ENCODE measurements at places on chromosomes 11 and 22.

GRCh38 chr11:101516546-101516945 lies 67.3 kb downstream of the TRPC6 start:
- DNase-seq: no peak

DNA sequence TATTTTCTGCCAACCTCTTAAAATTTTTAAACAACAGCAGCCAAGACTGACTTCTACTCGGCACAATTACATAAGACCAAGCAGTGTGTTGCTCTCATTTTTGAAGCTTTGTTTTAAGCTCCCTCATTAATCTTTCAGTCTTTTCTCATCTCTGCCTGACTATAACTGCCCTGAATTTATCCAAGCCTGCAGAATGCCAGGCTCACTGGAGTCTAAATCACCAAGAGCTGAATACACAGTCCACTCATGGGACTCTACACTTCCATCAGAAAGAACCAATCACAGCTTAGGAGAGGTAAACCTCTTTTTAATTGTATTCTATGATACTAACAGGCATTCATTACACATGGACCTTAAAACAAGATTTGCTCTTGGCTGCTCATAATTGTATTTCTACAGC lies 178.7 kb downstream of the CADM1 start:
- DNase-seq: no peak

DNA sequence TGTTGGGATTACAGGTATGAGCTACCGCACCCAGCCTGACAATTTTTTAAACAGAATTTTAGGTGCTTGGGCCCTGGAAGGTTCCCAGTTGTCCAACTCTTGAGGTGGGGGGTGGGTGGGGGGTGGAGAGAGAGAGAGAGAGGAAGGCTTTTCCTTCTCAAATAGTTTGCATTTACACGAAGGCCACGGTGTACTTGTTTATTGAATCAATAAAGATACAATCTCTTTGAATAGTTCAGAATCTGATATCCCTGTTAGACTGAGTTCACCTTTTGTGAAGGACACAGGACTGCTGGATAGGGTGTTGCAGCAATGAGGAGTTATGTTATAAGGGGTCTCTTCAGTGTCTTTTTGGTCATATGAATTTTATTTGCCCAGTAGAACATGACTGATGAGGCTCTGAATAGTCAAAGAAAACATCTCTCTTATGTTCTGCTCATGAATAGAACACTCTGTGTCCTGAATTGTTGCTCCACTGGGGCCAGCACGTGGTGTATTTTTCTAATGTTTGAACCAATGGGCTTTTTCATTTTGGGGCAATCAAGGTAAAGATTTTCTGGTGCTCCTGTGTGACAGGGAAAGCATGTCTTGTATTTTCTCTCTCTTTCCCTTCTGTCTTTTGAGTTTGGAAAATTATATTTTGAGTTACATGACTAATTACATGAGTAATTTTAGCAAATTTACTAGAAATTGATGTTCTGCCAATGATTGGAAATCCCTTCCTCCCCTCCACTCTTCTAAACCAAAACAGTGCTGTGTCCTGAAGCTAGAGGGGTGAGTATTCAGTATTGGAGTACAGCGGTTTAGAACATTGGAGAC lies 61.7 kb downstream of the PTPRJ start:
- no peak for DNase-seq

DNA sequence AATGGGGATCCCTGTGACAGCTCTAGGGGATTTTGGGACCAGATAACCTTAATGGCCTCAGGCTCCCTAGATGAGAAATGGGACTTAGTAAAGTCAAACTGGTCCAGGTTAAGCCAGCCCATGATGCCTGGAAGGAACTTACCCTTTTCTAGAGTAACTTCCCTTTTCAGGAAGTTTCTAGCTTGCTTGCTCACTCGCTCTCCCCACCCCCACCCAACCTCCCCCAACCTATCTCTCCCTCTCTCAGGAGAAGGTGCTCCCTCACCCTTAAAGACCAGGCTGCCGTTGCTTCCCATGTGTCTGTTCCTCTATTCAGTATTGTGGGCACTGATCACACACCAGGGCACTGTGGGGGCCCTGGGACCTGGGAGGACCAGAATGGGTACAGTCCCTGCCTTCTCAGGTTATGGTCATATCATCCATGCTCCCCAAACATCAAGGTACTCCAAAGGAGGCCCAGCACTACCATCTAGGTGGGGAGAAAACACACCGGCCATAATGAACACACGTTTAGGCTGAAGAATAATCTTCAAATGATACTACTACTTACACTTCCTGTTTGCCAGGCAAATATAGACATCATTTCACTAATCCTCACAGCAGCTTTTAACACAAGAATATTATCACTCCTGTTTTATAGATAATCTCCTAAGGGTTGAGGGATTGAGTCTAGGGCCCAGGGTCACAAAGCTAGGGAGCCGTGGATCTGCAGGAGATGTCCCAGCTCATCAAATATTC lies 18.2 kb downstream of the KCNQ1OT1 start:
- DNase-seq: no peak

- no peak for DNase-seq
Observed at GRCh38 chr22:23553438-23553837, 26.7 kb downstream of the IGLL1 start.

DNA sequence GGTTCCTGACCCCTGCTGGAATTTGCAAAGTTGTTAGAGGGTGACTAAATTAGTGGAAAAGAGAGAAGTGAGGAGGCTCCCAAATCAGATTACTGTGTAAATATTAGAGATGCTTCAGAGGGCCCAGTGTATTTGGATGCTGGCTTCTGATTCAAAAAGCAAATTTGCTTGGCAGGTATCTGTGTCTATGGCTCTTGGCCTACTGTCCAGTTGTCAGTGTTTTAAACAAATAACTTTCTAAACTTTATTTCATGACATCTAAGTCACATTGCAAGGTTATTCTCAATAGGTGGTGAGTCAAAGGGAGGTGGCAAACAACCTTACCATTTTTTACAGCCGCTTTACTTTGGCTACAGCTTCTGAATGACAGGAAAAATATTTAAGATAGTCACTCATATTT lies 720.1 kb downstream of the KCNA4 start:
- no peak for DNase-seq

DNA sequence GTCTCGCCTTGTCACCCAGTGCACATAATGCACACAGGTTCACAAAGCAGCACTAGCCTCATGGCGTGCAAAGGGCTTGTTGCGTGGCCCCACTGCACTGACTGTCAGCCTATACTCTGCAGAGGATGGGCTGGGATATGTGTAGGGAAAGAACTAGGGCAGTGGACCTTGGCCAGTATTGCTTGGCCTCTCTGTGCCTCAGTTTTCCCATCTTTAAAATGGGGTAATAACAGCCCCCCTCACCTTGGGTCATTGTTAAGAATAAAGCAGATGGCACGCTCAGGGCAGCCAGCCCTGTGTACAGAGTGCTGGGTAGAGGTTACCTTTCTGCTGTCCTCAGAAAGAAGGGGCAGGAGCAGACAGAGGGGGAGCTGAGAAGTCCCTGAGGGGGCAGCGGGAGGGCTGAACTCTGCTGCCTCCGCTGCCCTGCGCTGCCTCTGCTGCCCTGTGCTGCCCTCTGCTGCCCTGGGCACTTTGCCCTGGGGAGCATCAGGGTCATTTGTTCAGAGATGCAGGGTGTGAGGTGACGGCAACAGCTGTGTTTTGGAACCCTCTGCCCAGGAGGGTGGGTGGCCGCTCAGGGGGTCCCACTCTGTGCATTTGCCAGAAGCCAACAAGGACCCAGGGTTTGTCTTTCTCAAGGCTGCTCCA lies 71.2 kb downstream of the CACNA1I start:
- no peak for DNase-seq

- DNase-seq: no peak
Observed at GRCh38 chr11:67422891-67423290, 5.4 kb upstream of the RPS6KB2 start.

- no peak for DNase-seq
Observed at GRCh38 chr11:71304045-71304444, 51.7 kb upstream of the SHANK2 start.

DNA sequence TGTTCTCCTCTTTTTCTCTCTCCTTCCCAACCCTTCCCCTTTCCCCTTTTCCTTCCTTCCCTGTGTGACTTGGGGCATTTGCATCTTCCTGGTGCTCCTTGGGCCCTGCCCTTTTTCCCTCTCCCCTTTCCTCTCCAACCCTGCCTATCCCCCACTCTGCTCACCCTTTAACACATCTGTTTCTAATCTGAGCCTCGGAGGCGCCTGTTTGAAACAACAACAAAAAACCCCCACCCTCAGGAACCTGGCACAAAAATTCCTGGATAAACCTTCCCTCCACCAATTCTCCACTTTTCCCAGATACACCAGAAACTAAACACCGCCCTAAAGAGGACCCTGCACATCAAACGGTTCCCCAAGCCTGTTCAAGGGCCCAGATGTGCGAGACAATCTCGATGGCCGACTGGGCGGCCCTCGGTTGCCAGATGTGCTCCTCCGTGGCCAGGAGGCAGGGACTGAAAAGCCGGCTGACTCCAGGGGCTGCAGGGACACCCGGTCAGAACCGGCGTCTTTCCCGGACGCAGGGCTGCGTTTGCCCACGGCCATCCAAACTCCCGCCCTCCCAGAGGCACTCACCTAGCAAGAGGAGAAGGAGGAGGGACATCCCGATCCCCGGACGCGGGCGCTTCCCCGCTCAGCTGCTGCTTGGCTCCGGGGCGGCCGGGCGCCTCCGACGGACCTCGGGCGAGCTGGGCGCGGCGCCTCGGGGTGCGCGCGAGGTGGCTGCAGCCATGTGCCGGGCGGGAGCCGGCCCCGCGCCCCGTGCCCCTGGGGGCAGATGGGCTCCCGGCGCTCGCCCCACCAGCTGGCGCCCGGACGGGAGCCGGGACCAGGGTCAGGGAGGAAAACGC lies 486 bp downstream of the CLMP start:
- no peak for DNase-seq

- no peak for DNase-seq
Observed at GRCh38 chr11:46100670-46101069, 20.6 kb downstream of the PHF21A start.

DNA sequence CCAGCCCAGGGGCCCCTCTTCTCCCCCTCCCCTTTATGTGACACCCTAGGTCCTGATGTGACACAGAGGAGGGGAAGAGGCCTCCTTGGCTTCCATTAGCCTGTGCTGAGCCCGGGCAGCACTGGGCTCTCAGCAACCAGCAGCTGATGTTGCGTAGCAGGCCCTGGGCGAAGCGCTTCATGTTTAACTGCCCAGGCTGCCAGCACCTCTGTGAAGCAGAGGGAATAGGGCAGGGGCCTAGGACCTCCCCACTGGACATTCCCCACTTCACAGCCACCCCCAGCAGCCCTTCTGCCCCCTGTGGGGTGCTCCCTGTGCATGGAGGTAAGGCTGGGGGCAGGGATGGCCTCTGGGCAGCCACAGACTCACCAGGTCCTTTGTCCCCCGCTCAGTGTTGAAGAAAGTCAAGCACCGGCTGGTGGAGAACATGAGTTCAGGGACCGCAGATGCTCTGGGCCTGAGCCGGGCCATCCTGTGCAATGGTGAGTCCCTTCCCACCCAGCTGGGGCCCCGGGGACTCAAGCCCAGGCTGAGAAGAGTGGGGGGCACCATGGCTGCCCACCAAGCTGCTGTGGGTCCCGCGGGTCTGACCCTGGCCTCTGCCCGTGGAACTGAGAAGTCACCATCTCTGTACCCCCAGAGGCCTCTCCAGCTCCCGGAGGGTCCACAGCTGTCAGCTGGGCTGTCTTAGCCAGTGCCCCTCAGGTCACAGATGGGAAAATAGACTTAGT lies 11.6 kb downstream of the PICK1 start:
- DNase-seq: no peak

DNA sequence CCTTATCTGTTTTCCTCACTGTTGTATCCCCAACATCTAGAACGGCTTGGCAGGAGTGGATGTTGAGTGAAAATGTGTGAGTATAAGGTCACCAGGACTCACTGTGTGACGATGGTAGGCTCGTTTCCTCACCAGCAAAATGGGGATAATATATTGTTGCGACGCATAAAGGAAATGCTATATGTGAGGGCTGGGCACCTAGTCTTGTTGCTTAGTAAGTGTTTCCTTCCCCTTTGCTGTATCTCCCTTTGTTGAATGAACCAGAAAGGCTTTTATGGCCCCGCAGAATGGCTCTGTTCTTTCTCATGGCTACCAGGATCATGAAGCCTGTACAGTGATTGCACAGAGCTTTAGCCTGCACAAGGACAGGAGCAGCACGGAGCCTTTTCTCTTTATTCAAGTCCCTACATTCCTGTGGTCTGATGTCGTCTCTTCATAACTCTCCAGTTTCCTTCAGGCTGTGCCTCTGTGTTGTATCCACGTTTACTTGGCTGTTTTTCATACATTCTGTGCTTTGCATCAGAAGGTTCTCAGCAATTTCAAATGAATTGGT lies 5.4 kb downstream of the TNRC6B start:
- no peak for DNase-seq

DNA sequence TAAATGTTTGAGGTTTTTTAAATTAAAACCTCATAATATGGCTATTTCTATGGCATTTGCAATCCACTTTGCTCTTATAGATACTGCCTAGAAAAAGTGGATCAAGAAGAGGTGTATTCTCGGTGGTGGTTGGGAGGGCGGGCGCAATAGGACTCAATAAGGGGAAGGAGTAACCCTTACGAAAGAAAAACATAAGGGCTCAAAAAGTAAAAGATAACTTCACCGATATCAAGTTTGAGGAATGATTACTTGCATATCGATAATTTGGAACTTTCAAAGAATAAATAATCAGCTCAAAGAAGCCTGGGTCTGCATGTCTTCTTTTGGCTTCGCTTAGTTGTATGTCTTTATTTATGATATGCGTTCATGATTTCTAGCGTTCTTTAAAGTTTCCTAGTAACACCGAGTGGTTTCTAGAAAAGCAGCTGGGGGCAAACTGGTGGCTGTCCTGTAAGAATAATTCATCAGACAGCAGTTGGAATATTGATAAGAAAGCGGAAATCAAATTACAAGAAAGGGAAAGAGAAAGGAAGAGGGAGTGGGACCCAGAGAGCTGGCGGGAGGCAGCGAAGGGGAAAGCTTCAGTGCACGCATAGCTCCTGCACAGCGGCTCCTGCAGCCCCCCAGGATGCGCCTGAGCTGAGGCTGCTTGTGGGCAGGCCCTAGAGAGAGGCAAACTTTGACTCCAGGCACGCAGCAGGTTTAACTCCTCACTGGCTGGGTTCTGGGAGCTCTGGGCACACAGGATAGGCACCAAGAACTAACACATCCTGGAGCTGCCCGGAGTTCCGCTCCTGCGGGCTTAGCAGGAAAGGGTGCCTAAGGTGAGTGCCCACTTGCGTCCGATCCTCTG lies 9.1 kb upstream of the FLI1 start:
- DNase-seq: no peak

GRCh38 chr11:69860796-69861445 lies 41.7 kb upstream of the FGF3 start:
- DNase-seq: no peak

- no peak for DNase-seq
Observed at GRCh38 chr11:76601724-76602123, 68.8 kb downstream of the LRRC32 start.

DNA sequence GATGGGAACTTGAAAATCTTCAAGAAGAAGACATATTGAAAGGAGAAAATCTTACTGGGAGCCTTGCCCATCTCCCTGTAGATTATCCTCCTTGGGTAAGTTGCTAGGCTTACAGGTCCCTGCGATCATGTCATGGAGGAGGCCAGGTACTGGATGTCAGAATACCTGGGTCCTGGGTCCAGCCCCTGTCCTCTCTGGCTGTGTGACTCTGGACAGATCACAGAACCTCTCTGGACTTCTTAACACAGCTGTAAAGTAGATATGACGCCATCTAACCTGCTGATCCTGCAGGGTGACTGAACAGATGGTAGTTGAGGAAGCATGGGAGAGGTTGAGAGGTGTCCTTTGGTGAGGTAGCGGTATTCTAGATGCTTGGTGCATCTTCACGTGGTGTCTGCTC lies 4.1 kb downstream of the TSKU start:
- DNase-seq: no peak

Measured in stimulated activated CD4-positive, alpha-beta T cell treated with anti-CD3 and anti-CD28 coated beads, Interleukin-1b, Interleukin-23, amount 100 ng/mL, for 48 hours (primary cell).